ENCODE measurements at places on chromosomes 6 and 20.

DNA sequence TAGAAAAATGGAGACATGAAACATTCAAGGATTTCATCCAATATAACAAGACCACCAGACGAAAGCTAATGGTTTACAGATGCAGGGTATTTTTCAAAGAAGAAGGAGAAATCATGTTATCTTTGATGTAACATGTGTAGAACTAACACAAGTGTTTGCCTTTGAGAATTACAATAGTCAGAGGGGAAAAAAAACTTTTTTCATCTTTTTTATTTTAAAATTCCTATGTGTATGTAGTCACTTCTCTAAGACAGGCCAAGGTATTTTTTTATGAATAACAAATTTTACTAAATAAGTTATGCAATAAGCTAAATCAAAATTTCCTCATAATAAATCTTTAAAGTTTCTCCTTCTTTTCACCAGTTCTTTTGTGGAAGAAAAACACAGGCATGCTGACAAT lies 161.4 kb downstream of the PDE7B start:
- DNase-seq, result no peak

DNA sequence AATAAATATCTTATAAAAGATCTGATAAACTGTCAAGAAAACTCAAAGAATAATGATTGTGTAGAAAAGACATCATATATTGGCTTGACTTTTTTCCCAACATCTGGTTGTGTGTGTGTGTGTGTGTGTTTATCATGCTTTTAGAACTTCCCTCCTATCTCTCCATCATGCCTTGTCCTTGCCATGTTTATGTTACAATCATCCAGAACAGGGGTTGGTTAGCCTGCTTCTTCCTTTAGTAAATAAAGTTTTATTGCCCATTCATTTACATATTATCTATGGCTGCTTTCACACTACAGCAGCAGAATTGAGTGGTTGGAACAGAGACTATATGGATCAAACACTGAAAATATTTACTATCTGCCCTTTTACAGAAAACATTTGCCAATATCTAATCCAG lies 52.8 kb upstream of the RIPOR2 start:
- DNase-seq, result no peak

DNA sequence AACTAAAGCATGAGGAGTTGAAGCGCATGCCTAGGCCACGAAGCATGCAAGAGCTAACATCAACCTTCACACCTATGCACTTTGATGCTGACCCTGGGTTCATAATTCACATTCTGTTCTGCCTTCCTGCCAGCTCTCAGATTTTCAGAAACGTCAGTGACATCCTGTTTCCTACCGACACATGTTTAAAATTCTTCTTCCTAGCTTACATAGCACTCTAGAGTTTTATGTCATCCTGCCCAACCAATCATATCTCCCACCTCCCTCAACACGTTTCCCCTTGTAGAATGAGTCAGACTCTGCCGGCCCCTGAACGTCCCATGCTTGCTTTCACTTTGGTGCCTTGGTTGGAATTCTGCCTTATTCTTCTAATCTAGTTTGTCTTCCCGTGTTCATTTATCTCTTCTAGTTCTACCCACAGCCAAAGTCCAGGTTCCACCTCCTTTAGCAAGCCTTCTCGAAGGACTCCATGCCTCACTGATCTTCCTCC lies 97.2 kb upstream of the MAP7 start:
- DNase-seq, result peak; percentile 72

DNA sequence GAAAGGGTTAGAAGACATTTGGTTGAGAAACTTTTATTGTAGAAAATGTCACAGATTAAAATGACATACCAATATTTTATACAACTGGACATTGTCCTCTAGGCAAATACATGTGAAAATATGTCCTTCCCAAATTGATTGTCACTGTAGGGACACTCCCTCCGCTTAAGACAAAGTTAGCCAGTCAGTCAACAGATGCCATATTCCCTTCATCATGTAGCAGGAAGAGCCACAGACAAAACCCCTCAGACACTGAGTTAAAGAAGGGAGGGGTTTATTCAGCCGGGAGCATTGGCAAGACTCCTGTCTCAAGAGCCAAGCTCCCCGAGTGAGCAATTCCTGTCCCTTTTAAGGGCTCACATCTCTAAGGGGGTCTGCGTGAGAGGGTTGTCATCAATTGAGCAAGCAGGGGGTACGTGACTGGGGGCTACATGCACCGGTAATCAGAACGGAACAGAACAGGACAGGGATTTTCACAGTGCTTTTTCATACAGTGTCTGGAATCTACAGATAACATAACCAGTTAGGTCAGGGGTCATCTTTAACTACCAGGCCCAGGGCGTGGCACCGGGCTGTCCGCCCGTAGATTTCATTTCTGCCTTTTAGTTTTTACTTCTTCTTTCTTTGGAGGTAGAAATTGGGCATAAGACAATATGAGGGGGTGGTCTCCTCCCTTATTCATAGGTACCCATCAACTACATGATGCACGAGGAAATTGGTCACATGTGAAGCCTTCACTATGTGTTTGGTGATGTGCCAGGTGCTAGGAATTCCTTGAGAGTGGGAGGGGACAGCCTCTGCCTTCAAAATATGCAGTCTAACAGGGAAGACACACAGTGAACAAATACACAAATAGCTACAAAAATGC lies 155.7 kb upstream of the CDYL start:
- no peak for DNase-seq

DNA sequence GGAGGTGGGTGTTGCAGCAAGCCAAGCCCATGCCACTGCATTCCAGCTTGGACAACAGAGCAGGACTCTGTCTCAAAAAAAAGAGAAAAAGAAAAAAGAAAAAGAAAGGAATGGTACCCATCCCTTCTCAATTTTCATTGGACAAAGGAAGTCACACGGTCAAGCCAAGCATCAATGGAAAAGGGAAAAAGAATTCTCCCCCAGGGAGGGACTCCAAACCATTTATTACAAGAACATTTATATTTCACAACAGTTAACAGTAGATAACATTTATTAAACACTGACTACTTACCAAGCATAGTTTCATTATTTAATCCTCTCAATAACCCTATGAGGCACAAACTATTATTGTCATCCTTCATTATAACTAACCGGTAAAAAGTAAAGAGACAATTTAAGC lies 6.6 kb upstream of the KIF13A start:
- DNase-seq, result no peak

- no peak for DNase-seq
Observed at GRCh38 chr20:41510847-41511450, 107.2 kb downstream of the CHD6 start.

DNA sequence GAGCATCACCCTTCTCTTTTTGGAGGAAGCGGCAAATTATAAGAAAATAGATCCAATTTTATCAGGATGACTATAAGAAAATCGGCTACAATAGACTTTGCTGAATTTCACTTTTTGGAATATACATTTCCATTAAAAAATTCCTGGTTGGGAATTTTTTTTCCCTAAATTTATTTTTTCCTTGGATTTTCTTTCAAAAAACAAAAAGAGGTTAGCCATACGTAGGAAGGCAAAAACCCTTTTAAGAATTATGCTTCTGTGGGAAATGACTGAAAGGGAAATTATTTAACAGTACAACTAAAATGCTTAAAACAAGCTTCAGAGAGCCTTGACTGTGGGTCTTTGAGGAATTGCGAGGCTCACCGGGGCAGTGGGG lies 86.9 kb downstream of the SLC22A23 start:
- DNase-seq, result no peak

DNA sequence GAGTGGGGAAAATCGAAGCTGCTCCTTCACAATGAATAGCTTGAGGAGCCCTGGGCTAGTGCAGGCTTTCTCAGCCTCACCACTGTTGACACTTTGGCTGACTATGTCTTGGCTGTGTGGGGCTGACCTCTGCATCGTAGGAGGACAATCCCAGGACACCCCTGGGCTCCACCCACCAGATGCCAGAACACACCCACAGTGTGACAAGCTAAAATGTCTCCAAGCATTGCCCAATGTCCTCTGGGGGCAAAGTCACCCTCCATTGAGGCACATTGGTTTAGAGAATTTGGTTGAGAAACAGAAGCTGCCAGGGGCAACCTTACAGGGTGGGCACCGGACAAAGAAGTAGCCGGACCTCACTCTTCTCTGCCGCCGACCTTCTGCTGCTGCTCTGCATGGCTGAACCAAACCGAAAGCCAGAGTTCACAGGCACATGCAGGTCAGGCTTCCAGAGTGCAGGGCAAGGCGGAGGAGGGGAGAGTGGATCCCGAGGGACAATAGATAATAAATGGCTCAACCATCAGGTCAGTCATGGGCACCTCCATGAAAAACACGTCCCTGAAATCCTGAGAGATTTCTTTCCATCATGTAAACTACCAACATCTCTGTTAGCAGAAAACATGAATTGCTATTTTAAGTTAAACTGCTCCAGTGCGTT lies 189.0 kb downstream of the LRFN2 start:
- no peak for DNase-seq

GRCh38 chr20:1816384-1817381 lies 78.5 kb upstream of the SIRPA start:
- no peak for DNase-seq

DNA sequence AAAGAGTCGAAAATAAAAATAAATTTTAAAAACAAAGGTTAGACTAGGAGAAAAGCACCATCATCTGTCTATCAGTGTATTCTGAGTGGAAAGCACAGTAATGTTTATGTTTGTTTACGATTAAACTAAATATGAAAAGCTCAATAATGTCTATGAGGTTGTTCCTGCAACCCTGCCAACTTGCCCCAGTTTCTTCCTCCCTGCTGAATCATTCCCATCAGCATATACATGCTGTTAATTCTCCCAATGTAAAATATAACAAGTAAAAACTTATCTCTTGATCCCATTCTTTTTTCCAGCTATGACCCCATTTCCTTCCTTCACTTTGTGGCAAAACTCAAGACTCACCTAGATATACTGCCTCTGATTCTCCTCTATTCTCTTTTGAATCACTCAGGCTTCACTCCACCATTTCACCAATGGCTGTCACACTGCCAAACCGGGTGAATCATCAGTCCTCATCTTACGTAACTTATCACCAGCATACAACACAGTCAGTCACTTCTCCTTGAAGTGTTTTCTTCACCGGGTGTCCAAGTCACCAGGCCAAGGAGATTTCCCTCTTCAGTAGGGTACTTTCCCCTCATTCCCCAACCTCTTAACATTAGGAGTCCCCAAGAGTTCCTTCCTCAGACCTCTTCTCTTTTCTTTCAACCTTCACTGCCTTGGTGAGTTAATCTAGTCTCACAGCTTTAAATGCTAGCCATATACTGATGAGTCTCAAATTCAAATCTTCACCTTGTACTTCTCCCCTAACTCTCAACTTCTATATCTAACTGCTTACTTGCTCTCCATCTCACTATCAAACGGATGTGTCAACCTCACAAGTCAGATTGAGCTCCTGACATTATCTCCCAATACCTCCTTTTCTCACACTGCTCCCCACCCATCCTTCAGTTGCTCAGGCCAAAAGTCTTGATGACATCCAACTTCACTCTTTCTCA lies 6.2 kb downstream of the TMEM242 start:
- DNase-seq, result no peak

- DNase-seq, result no peak
Observed at GRCh38 chr20:44664131-44664530, 12.6 kb upstream of the ADA start.

GRCh38 chr6:134936931-134937330 lies 13.0 kb downstream of the ALDH8A1 start:
- DNase-seq, result no peak

DNA sequence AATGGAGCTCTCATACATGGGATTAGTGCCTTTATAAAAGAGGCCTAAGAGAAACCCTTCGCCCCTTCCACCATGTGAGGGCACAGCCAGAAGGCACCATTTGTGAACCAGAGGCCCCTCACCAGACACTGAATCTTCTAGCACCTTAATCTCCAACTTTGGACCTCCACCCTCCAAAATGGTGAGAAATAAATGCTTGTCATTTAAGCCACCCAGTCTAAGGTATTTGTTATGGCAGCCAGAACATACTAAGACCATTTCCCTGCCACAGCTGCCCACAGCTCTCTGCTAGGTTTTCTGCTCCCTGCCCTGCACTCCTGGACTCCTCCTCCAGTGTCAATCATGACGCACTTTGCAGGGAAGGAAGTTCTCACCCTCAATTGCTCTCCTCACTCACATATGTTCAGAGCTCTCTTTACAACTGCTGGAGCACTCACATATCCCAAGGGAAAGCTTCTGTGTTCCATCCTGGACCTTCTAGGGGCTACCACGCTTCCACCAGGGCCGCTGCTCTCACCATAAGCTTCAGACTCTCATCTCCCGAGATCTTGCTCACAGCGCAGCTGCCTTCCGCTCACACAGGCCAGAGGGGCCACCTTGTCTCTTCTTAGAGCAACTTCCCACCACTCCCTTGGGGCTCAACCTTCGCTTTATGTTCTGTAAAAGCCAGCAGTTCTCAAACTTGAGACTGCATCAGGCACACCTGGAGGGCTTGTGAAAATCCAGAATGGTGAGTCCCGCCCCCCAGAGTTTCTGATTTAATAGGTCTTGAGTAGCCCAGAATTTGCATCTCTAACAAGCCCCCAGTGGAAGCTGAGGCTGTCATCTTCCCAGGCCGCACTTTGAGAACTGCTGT lies 1.6 kb upstream of the LY86 start:
- no peak for DNase-seq

GRCh38 chr6:16987996-16988395 lies 113.9 kb upstream of the STMND1 start:
- DNase-seq, result no peak

DNA sequence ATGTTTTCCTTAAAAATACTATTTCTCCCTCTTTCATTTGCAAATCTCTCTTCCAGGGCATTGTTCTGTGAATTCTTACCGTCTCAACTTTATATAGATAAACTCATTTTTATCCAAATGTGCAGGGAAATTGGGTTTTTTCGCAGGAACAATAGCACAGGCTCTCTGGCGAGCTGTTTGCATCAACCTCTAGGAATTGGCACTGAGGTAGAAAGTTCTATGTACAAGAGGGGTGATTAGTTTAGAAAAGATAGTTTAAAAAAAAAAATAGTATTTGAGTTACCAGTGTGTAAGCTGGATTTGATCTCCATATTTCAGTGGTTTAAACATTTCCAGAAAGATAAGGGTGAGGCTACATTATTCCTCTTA lies 129.7 kb upstream of the BTN3A2 start:
- DNase-seq, result no peak

DNA sequence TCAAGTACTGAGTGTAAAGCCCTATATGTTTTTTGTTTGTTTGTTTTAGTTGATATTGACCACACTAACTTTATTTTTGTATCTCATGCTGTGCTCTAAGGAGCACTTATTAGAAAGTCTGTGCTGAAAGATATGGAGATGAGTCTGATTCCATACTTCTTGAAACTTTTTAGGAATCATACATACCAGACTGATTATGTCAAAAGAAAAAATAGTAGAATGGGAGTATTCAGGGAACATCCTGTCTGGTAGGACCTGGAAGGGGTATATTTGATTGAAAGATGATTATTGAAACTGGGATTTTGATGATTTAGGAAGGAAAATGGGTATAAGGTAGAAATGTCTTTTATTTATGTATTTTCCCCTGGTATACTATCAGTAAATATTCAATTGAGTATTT lies 111.4 kb downstream of the QKI start:
- DNase-seq, result no peak
